Suppressor macrophage treated with lipopolysaccharide for 1 hour (primary cell): ENCODE measurements at places on chromosomes 13 and 19.
A peak's percentile ranks its signal among the peaks of the same experiment; 100 is the strongest.

DNA sequence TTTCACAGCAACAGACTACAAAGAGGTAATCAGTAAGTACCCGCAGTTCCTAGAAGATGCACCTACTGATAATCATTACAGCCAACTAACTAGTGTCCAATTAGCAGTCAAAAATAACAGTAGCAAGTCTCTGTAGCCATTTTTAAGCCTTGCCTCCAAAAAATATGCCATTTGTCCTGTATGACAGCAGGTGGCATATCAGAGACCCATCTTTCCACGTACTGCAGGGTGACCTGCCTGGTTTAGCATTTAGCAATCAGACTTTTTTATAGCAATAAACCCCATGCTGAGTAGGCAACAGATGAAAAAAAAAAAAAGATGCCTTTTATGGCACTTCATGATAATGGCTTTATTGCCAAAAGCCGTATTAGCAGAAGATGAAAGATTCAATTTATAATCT, 155.3 kb upstream of the LSM14A start:
- no peak for DNase-seq

DNA sequence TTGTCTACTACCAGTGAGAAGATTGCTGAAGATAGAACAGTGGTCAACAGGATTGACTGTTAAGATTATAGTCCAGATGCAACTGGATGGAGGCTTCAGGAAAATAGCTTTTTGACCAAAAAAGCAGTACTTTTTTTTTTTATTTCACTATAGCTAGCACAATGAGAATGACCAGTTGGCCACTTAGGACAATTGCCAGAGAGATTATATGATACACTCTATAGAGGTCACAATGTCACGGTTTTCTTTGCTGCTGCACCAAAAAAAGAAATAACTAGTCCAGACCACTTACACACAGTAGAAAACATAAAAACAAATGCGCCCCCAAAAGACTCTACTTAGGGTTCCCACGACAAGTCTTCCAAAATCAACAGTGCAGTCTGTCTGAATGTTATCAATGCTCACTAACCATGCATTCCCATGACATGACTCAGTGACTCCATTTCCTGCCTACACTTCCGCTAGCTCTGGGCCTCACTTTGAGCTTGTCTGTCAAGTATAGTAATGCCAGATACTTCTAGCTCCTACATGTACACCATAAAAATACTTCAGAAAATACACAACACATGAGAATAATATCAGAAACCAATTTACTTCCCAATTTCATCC, 209.1 kb upstream of the STARD13 start:
- DNase-seq: no peak

- no peak for DNase-seq
Measured at GRCh38 chr13:22077764-22078163, 406.9 kb downstream of the FGF9 start.

GRCh38 chr19:34667349-34668076, 9.4 kb downstream of the SCGB2B2 start:
- DNase-seq: no peak

GRCh38 chr19:40279761-40280607, 5.2 kb downstream of the AKT2 start:
- peak; percentile 25 for DNase-seq

DNA sequence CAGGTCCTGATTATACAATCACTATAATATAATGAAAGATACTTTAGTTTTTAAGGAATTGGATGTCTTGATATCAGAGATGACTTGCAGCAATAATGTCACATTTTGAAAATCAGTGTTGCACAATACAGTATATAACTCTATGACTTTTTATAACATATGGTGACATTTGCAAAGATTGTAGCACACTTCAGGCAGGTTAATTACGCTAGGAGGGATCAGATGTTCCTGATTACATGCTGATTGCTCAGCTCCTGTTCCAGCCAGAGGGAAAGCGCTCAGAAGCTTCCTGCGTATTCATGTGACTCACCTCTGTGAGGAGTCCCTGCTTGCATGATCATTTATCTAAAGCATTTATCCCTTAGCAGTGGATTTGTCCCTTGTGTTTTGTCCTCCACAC, 265.6 kb downstream of the GPC5 start:
- DNase-seq: no peak

DNA sequence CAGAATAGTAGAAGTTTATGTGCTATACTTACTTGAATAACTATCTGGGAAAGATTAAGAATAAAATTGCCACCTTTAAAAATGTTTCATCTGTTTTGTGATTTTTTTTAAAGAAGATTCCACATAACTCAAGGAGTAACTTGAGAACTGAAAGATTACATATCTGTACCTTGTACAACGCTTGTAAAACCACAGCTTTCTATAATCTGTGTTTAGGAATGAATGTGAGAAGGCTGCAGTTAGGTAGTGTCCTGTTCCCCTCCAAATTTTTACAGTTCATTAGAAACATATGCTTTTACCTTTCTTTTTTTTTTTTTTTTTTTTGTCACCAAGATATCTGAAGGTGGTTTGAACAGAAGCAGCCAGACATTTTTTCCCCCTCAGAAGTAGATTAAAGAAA, 312.8 kb upstream of the GPC6 start:
- DNase-seq: no peak

GRCh38 chr19:30448386-30449077, 76.3 kb downstream of the ZNF536 start:
- no peak for DNase-seq

- no peak for DNase-seq
Measured at GRCh38 chr13:73090823-73091187, 32.0 kb downstream of the KLF5 start.

DNA sequence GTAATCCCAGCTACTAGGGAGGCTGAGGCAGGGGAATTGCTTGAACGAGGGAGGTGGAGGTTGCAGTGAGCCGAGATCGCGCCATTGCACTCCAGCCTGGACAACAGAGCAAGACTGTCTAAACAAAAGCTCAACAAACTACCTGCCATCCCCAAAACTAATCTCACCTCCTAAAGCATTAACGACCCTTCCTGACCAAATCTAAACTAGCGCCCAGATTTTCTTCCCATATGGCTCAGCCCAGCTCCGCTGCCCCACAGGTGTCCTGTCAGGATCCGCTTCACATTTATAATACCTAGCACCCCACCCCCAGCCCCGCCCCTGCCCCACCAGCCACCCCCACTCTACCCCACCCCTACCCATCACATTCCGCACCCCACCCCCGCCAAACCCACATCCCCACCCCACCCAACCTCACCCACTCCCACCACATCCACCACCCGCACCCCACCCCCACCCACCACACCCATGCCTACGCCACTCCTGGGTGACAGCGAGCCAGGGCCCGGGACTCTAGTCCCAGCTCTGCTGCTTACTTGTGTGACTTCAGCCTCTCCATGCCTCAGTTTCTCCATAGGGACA, 599 bp downstream of the C19orf12 start:
- DNase-seq: no peak

DNA sequence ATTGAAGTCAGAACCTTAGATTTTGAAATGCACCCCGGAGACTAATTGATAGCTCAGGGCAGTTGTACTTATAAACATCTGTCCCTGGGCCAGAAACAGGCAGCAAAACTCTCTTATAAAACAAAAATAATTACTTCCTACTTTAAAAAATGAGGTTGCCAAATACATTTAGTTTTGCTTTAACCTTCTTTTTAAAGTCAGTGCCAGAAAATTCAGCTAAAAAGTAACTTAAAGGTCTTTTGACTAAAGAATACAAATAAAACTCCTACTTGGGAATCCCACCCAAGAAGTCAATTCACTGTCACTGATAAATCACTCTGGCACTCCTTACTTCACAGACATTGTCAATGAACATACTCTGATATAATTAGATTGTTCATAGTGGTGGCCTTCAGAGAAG, 60.7 kb downstream of the DOCK9 start:
- no peak for DNase-seq

- peak; percentile 57 for DNase-seq
Measured at GRCh38 chr19:41928221-41928683, at the start of gene ERFL. TSS of gene ERFL (minus strand) at chr19:41928449. CDS start at chr19:41912919, 15,530 bp downstream.
